ENCODE measurements at places on chromosomes 4 and X.

GRCh38 chr4:65515646-65516045 is 154.6 kb downstream of the EPHA5 start:
- no peak for DNase-seq

GRCh38 chr4:150988238-150988637 is 26.8 kb downstream of the LRBA start:
- no peak for DNase-seq

DNA sequence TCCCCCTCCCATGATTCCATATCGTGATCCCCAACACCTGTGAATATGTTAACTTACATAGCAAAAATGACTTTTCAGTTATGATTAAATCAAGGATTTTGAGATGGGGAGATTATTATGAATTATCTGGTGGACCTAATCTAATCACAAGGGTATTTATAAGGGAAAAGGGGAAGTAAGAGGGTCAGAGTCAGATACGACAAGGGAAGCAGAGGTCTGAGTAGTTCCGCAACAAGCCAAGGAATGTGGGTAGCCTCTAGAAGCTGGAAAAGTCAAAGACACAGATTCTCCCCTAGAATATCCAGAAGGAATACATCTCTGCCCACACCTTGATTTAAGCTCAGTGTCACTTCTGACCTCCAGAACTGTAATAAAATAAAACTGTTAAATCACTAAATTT is 1.0 kb upstream of the IL13RA1 start:
- DNase-seq: no peak

DNA sequence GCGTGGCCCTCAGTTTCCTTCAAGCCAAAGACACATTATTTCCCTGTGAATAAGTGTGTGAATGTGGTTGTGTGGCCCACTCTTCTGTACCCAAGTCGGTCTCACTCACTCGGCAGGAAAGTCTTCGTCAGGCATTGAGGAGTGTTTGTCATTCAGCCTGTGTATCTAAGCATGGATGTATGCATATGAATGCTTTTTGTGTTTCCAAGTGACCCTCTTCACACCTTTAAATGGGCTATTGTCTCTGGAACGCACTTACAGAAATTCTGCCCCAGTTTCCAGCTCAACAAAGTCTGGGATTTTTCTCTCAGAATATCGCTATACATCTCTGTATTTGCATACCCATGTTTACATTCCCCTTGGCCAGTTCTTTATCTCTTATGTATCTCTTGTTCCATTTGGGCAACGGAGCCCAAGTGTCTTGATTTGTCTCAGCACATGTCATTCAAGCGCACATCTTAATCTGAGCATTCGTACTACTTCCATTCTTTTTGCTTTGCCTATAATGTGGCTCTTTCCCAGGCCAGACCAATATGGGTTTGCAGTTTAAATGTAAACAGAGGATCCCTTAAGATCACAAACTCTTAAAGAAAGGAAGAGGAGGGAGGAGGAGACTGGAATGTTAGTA is 4.8 kb downstream of the BCOR start:
- DNase-seq: no peak

DNA sequence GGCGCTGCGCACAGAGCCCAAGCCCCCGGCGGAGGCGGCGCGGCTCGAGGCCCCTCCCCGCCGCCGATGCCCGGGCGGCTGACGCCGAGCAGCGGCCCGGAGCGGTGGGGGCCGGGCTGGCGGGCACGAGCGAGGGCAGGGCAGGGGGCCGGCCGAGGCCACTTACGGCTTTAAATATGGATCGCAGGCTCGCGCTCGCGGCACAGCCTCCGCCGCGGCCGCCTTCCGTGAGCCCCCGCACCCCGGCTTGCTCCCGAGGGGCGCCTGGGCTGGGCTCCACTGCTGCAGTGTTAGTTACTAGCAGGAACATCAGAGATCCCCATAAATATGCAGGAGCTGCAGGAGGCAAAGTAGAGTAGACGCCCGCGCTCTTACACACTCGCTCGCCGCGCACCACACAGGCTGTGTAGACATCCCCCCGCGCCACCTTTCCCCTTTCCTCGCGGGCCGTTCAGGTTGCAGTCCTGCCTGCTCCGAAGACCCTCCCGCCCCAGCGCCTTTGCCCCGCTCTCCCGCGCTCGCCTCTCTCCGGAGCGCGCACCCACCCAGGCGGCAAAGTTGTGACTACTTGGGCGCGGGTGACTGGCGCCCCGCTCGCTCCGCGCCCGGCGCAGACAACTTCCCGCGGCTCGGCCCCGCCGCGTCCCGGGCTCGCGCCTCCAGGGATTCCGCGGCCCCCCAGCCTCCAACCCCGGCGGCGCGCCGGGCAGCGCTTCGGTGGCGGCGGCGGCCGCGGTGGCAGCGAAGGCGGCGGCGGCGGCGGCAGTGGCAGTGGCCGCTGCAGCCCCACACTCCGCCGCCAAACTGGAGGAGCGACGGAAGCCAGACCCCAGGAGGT is 152.0 kb upstream of the SLC4A4 start:
- peak; percentile 6 for DNase-seq

GRCh38 chrX:153635788-153636668 is 11.0 kb upstream of the DUSP9 start:
- peak; percentile 12 for DNase-seq

- DNase-seq: no peak
Measured at GRCh38 chrX:16516232-16516876, 133.6 kb upstream of the S100G start.

GRCh38 chr4:151004222-151004621 is 10.9 kb downstream of the LRBA start:
- no peak for DNase-seq

DNA sequence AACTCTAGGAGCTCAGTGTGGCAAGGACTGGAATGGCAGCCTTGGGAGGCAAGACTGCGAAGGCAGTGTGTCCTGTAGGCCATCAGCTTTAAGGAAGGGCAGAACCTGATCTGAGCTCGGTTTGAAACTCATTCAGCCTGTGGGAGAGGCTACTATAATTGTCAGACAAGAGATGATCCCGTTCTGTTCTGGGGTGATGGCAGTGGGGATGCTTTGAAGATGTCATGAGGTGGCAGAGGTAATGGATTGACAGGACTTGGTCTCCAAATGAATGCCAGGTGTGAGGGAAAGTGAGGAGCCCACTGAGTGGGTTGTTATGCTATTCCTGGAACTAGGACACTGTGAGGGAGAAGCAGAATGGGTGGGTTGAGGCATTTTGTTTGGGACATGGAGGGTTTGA is 144.9 kb downstream of the PJA1 start:
- no peak for DNase-seq

DNA sequence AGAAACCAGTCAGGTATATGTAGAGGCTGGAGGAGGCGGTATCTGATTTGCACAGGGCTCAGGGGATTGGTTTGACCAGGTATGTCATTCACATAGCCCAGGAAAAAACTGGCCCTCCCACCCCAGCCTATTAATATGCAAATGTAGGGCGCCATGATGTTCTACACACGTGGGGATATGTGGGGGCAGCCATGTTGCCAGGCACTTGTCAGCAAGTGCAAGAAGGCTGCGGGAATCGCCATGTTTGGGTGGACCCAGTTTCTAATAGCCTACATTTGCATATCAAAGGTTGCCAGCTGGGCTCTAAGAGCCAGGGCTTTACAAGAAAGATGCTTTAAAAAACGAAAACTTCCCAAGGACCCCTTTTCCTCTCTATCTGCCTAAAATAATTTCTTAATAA is 335.1 kb downstream of the SMARCA1 start:
- no peak for DNase-seq

GRCh38 chrX:33188881-33189280 is 22.5 kb downstream of the DMD start:
- no peak for DNase-seq

- DNase-seq: no peak
Measured at GRCh38 chr4:73311428-73311827, 52.8 kb upstream of the ANKRD17 start.

DNA sequence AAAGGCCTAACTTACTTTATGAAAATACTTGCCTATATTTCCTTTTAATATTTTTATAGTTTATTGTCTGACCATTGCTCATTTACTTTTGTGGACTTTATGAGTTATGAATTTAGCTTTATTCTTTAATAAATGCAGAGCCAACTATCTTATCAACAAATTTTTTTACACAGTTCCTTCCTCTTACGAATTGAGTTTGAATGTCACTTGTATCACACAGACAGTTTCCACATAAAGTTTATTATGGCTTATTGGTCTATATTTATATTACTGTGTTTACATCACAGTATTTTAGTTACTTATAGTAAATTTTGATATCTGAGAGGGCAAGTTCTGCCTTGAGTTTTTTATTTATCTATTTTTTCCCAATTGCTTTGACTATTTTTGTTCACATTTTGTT is 450.6 kb downstream of the C4orf33 start:
- DNase-seq: no peak

GRCh38 chrX:13966793-13967125 is 62.9 kb downstream of the GEMIN8 start:
- DNase-seq: no peak

- no peak for DNase-seq
Measured at GRCh38 chrX:130836447-130836846, 66.6 kb downstream of the ENOX2 start.

GRCh38 chr4:168408620-168409019 is 71.7 kb downstream of the DDX60L start:
- DNase-seq: no peak

DNA sequence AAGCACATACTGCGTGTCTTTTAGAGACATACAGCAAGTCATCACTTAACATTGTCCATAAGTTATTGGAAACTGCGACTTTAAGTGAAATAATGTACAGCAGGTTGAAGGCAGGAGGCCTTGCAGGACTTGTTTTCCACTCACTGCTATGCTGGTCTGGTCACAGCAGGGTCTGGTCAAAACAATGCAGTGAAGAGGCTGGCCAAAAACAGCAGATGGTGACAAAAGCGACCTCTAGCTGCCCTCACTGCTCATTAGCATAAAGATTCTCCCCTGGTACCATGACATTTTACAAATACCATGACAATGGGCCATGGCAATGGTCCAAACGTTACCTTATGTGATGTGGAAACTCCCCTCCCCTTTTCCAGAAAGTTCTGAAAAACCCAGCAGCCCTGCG is 1283.6 kb downstream of the FSTL5 start:
- DNase-seq: no peak

DNA sequence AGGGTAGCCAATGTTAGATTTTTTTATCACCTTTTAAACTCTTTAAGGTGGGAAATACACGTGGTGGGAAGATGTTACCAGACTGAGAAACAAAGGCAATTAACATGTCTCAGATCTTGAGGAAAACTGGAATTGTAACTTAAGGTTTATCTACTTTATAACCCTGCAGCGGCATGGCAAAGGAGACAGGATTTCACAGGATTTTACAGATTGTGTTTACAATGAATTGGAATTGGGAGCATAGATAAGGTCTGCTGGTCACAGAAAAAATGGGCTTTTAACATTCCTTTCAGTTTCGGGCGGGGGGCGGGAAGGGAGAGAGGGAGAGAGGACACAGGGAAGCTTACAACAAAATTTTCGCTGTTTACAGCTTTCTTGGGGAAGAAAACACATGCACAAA is 467.5 kb upstream of the CT83 start:
- DNase-seq: no peak

GRCh38 chrX:13419276-13419675 is 99.4 kb upstream of the ATXN3L start:
- DNase-seq: no peak

- DNase-seq: no peak
Measured at GRCh38 chrX:153793291-153793690, 884 bp downstream of the IDH3G start.

DNA sequence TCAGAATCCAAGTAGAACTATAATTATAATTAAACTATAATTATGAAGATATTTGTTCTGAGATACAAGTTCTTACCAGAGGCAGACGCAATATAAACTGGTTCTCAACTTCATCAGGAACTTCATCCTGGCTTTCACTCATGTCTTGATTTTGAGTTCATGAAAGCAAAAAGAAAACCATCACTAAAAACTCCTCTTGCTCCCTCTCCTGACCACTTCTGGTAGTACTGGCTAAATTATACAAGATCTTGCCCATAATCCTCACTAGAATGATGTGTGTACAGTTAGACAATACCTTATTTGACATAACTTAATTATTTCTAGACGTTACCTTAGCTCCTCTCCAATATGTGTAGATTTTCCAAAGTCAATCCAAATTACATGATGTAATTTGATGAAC is 3.7 kb downstream of the TAF7L start:
- peak; percentile 12 for DNase-seq

GRCh38 chr4:13665701-13666660 is 38.5 kb upstream of the BOD1L1 start:
- no peak for DNase-seq
